ENCODE measurements at places on chromosomes 5 and 9.

GRCh38 chr5:93677359-93677891 is 64.0 kb downstream of the POU5F2 start:
- DNase-seq, result no peak

GRCh38 chr9:13278023-13278367 is 1.5 kb downstream of the MPDZ start:
- DNase-seq, result no peak

DNA sequence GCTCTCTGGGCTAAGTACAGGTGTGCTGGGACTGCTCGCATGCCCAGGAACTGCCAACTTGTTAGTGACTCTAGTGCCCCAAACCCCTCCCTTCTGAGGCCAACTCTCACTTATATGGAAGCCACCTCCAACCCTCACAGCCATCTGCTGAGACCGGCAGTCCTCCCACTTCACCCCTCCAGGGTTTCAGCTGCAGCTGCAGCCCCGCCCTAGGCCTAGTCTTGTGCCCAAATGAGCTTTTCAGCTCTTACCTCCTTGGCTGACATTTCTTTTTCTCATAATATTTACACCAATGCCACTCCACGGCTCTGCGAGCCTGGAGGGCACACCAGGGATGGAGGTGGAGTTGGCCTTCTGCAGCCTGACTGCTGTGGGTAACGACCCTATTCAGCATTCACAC is 166.6 kb downstream of the ROR2 start:
- DNase-seq, result no peak

GRCh38 chr5:75632321-75632720 is 21.1 kb downstream of the ANKDD1B start:
- no peak for DNase-seq

DNA sequence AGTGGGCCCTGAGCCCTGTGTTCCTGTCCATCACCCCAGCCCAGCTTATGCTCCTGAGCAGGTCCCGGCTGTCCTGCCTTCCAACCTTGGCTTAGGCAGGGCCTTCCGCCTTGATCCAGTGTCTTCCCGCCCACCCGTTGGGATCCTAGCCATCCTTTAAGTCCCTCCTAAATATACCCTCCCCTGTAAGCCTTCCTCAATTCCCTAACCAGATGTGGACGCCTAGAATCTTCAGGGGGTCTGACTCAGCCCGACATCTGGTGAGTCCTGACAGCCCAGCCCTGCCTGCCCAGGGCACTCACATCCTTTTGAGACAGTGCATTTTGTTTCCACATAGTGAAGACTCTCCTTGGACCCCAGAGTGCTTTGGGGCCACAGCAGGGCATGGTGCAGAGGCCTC is 23.7 kb downstream of the SLC6A7 start:
- DNase-seq, result no peak

- DNase-seq, result peak; percentile 10
These were observed 172.3 kb upstream of the GNA14 start for GRCh38 chr9:77820293-77820954.

GRCh38 chr5:150038547-150038946 is 38.0 kb downstream of the HMGXB3 start:
- DNase-seq, result no peak

DNA sequence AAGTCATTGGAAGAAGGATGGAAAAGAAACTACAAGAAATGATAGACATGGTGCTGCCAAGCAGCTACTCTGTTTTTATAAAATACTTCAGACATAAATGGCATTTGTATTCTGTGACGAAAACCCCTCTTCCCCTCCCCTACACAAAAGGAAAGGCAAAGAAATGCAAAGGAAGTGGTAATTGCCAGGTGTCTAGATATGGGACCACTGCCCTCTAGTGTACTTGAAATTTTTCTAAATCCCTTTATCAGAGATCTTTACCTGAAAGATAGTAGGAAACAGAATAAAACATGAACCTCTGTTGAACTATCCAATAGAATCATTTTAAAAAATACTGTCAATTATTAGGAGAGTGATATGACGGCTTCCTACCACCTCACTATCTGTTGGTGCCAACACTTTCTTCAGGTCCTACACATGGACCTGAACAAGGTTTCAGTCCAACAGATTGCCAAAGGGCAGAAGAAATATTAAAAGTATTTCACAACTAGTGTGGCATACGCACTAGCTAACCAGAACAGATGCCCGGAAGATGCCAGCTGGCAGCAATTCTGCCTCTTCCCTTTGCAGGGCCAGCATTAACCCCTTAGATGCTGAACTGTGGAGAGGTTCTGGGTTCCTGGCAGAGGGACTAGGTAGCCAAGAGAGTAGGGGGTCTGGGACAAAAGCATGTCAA is 104.1 kb downstream of the TSSK1B start:
- peak; percentile 56 for DNase-seq

DNA sequence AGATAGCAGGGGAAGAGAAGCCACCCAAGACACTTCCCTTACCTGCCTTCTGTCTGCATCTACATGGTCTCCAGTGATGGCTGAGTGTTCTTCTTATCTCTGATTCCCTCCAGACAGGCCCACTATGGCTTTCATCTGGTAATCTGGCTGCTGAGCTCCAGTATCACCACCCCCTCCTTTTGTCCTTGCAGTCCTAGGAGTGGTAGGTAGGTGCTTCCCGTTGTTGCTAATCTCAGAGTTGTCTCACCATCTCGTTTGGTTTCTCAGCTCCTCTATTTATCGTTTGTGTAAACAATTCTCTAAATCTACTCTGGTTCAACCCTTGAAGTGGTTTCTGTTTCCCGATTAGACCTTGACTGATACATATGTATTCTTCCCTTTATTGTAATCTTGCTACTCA is 243.8 kb upstream of the RFX3 start:
- DNase-seq, result no peak

DNA sequence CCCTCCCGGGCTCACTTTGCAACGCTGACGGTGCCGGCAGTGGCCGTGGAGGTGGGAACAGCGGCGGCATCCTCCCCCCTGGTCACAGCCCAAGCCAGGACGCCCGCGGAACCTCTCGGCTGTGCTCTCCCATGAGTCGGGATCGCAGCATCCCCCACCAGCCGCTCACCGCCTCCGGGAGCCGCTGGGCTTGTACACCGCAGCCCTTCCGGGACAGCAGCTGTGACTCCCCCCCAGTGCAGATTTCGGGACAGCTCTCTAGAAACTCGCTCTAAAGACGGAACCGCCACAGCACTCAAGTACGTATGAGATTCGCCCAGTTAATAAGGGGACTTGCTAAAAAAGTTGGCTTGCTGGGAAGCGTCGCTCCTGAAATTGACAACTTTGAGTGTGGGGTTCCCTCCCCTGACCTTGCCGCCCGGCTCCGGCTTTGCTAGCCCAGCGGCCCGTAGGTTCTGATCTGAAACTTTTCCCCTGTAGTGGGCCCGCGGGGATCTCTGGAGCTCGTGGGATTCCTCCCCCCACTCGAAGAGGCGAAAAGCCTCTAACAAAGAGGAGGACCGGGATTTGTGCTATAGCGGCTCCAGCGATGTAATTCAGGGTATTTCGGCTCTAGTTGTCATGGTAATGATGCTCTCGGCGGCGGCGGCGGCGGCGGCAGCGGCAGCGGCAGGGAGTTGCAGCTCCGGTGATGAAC is 572 bp downstream of the NR4A3 start:
- DNase-seq, result peak; percentile 31

GRCh38 chr5:94693043-94693822 is 74.8 kb downstream of the SLF1 start:
- DNase-seq, result peak; percentile 50

DNA sequence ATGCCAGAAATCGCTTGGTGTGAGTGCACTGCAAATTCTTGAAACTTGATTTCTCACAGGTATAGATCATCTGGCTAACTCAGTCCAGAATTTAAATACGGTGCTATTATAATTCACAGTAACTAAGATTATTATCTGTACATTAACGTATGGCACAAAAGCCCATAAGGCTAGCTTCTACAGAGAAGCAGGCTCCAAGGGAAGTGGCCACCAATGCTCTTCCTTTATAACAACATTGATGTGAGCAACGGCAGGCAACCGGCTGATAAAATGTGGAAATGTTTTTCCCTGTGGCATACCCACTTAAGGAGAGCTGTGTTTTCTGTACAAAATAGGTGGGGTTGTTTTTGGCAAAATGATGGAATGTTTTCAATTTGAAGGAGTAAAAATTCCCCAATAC is 35.7 kb downstream of the SEMA4D start:
- no peak for DNase-seq

DNA sequence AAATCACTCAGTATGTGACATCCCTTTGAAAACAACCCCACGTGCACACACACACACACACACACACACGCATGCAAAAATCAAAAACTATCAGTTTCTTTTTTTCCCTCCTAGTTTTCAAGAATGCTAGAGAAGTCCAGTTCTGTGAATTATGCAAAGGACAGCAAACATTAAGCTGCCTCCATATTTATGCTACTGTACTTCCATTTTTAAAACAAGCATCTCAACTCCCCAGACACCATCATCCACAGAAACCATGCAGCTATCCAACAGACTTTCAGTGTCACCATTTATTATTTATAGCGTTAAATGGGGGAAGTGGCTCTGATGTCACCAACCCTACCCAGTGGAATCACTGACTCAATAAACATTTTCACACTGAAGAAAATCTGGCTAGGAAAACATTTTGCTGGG is 1.6 kb downstream of the FBXW11 start:
- DNase-seq, result peak; percentile 37

DNA sequence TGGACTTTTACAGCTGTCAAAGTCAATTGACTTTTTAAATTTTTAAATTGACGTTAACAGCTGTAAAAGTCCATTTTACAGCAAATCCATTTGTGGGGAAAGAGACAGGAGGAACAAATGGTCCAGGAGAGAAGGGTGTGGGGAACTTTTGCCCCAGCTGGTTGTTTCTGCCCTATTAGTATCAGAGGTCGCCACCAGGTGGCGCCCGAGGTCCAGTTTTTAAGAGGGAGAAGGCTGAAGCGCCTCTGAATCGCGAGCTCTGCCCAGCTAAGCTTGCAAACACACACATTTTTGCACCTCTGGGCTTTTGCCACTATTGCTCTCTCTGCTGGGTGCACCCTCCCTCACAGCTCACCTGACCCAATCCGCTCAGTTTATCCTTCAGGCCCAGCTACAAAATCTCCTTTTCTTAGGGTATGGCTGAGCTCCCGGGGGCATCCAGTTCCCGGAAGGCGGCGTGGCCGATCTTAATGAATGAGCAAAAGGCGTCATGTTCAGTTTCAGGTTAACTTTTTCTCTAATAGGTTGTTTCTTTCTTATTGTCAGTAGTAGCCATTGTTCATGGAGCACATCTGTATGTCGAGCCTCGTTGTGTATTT is 6.3 kb upstream of the TTLL11 start:
- peak; percentile 76 for DNase-seq

GRCh38 chr9:19479874-19480273 is 71.1 kb downstream of the ACER2 start:
- DNase-seq, result no peak

DNA sequence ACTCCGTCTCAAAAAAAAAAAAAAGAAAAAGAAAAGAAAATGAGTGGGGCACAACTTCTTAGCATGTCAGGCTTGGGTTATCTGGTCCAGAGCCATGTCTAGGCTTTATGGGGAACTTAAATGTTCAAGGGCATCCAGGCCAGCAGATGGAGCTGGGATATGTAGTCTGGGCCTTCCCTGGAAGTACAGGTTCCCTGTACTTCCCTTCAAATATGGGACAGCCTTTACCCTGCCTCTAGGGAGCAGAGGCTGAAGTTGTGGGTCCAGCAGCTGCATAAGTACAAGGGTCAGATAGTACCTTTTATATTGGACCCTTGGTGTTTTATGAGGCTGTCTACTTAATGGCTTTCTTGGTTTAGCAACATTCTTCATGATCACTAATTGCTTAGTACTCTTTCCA is 42.1 kb downstream of the FAF2 start:
- no peak for DNase-seq

- DNase-seq, result peak; percentile 62
These were observed 51.7 kb downstream of the CPLANE1 start for GRCh38 chr5:37197340-37198050.

DNA sequence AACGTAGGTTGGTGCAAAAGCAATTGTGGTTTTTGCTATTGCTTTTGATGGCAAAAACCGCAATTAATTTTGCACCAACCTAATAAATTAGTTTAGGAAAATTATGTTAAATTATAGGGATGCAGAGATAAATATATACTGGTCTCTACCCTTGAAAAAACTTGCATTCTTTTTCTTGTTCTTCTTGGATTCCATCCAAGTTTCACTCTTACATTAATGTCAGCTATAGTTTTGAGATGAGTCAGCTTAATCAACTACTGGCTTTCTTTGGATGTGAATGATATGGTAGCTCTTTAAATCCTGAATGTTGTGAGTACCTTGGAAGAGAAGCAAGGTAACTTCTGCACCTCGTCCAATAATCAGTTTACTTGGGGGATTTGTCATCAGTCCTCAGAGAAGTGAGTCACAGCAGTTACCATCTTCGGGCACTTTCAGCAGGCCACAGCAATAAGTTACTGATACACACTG is 549.0 kb upstream of the ZNF608 start:
- DNase-seq, result no peak

GRCh38 chr9:37602817-37603216 is 10.4 kb upstream of the TOMM5 start:
- DNase-seq, result no peak

- no peak for DNase-seq
These were observed 157.6 kb downstream of the ACTL7B start for GRCh38 chr9:108698231-108698630.

DNA sequence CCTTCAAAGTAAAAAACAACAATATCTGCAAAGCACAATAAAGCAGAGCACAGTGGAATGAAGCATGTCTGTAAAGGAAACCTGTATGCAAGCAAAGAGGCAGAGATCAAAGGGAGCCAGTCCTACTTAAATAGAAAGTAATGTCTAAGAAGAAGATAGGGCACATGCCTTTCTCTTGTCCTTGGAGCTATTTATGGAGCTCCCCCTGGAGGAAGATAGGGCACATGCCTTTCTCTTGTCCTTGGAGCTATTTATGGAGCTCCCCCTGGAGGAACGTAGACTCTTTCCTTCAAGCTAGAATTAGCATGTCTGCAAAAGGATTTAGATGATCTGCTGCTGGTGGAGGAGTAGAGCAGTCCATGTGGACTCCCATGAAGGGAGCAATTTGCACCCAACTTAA is 168.1 kb upstream of the RASEF start:
- DNase-seq, result no peak

GRCh38 chr5:150046031-150046430 is 40.3 kb downstream of the CSF1R start:
- DNase-seq, result peak; percentile 48

- peak; percentile 82 for DNase-seq
These were observed 118.6 kb downstream of the RGS3 start for GRCh38 chr9:113581865-113582697.

GRCh38 chr9:27391040-27391895 is 94.3 kb upstream of the EQTN start:
- DNase-seq, result no peak

All from CD4-positive, alpha-beta T cell treated with Interleukin-4 for 4 hours (primary cell).